Neural crest cell (in vitro differentiated cells): ENCODE measurements at places on chromosomes 4 and X. TPM values are rescaled to one million over a fixed set of nuclear protein-coding genes. Genes with fewer than 3 reads are reported as not detected.
A peak's percentile ranks its signal among the peaks of the same experiment; 100 is the strongest.

UBA1 gene
- 484 and 498 TPM in 2 replicates for total RNA-seq

PRKG2 gene
- total RNA-seq = 0.77 and 0.86 TPM in 2 replicates

DNA sequence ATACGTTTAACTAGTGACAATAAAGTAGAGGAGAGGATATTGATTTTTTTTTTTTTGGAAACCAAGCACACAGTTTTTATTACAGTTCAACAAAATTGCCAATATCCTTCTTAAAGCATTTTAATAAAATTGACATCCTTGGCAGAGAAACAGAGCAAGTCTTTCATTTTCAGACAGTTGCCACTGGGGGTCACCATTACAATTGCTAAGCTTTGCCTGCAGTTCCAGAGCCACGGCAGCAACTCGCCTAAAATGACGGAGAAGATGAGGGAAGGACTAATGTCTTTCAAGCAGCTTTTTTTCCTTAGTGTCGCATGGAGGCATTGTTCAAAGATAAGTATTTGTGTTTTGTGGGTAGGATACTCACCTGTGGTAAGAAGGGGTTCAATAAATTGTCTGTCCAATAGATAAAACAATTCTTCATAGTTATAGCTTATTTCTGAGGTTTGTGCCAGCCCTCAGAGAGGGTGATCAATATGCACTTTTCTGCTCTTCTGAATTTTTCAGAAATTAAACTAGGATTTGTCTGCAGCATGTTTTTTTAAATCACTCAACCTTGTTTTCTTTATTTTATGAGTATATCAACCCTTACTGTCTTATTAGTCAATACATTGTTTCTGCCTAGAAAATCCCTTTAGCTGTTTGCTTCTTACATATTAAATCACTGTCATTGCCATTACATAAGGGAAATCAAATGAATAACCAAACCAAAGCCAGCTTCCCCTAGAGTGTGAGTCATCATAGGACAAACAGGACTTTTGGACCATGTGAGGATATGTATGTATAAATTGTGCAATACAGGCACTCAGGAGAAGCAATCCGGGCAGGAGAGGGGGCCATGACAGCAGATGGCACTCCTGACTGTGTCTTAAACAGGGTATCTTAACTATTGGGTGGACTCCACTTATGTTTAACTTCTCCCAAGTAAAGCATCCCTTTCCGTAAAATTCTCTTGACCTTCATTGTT lies 508.1 kb upstream of the ARX start:
- no peak overlapping the region for H3K4me3 ChIP-seq
- H3K4me1 ChIP-seq = peaks cover 6% of the 10 kb centered on the region
- peak; percentile 15 for DNase-seq
- no peaks in the 10 kb centered on the region for H3K36me3 ChIP-seq
- H3K27me3 ChIP-seq = no peaks in the 10 kb centered on the region
- no peak overlapping the region for H3K27ac ChIP-seq

- no peak overlapping the region for H3K27ac ChIP-seq
- no peaks in the 10 kb centered on the region for H3K36me3 ChIP-seq
- no peak for DNase-seq
These were observed 88.4 kb upstream of the SHOX start for GRCh38 chrX:542179-542578.

DNA sequence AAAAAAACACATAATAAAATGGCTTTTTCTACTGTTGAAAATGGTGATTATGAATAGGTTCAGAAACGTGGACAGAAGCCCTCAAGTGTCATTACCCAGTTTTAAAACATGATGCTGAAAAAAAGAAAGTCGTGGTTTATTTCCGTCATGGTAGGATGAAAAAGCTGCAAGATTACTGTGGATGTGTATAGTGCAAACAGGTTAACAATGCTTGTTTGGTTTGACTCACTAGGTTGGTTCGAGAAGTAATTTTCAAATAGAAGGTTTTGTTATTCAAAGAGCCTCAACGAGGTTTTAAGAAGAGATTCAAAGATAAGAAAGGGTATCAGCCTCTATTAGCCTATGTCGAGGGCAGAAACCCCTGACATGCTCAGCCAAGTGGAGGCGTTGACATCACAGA lies 2.5 kb upstream of the RXFP1 start:
- no peaks in the 10 kb centered on the region for H3K4me1 ChIP-seq
- no peaks in the 10 kb centered on the region for H3K36me3 ChIP-seq
- H3K27me3 ChIP-seq = no peaks in the 10 kb centered on the region

- H3K4me3 ChIP-seq = no peak overlapping the region
- no peaks in the 10 kb centered on the region for H3K36me3 ChIP-seq
- H3K27ac ChIP-seq = no peak overlapping the region
- peak; percentile 57 for DNase-seq
- H3K27me3 ChIP-seq = peaks cover 20% of the 10 kb centered on the region
- no peaks in the 10 kb centered on the region for H3K4me1 ChIP-seq
These were observed 138.0 kb downstream of the RBMX2 start for GRCh38 chrX:130539721-130540321.
